DMS53 (cell line): ENCODE measurements at places on chromosomes 16 and 17.

DNA sequence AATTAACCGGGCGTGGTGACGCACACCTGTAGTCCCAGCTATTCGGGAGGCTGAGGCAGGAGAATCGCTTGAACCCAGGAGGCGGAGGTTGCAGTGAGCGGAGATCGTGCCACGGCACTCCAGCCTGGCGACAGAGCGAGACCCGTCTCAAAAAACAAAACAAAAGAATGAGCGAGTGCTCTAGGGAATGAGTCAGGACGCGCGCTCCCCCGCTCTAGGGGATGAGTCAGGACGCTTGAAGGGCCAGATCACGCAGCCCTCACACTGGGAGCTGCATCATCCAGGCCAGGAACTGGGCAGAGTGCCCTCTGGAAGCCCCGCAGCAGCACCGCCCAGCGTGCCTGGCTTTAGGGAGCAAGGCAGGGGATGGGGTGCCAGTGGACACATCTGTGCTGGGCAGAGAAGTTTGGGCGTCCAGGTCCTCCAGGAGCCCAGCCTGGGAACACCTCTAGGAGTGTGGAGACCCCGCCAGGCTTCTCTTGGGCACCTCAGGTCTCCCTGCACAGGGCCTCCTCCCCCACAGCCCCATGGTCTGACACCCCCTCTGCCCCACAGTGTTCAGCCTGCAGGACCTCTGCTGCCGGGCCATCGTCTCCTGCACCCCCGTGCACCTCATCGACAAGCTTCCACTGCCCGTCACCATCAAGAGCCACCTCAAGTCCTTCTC, 3.9 kb upstream of the WFIKKN1 start:
- peak; percentile 89 for DNase-seq

DNA sequence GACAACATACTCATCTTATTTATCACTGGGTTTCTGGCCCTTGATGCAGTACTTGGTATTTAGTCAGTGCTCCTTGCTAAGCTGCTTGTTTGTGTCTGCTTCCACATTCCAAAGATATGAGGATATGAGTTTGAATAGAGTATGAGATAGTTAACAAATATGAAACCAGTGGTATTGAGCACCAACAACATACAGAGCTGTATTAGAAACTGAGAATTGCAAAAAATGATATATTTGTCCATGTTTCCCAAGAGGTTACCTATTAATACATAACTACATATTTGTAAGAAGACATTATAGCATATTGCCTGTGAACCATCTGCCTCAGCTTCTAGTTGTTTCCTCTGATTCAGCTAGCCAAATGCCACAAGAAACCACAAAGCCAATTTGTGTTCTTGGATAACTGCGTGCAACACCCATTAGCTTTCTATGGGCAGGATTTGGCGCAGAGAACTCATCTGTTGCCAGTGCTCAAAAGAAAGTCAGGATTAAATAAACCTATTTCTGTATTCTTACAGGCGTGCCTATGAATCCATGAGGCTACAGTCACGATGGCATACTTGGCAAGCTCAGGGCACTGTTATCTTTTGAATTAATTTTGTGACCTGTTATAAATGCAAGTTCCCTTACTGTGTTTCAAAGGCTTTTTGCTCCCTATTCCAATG, 194.4 kb downstream of the MAP2K6 start:
- no peak for DNase-seq

DNA sequence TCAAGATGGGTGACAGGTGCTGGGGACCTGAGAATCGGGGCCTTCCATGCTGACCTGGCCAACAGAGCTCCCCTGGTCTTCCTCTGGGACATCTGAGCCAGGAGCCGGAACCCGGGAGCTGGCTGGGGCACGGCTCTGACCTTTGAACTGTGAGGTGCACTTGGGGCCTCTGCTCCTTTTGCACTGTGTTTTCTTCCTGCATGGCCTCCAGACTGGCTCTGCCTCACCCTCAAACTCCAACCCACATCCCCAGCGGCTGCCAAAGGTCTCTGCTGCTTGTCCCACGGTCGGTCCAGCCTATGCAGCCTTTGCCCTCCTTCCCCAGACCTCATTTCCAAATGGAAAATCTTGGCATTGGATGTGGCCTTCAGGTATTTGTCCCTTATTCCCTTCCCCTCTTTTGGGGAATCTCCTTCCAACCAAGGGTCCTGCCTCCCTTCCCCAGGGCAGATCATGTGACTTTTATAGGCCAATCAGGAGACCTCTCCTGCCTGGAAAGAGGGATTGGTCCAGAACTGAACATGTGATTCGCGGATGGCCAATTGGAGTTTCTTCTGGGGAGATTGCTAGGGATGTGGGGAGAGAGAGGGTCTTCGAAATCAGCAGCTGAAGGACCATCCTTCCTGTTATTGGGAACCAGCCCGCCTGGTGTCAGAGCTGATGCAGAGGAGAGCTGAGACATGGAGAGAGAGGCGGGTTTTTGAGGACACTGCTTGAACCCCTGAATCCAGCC, 117.9 kb downstream of the CYLD start:
- no peak for DNase-seq

- DNase-seq, result no peak
These were observed 47.1 kb downstream of the SLC6A4 start for GRCh38 chr17:30188211-30188939.

DNA sequence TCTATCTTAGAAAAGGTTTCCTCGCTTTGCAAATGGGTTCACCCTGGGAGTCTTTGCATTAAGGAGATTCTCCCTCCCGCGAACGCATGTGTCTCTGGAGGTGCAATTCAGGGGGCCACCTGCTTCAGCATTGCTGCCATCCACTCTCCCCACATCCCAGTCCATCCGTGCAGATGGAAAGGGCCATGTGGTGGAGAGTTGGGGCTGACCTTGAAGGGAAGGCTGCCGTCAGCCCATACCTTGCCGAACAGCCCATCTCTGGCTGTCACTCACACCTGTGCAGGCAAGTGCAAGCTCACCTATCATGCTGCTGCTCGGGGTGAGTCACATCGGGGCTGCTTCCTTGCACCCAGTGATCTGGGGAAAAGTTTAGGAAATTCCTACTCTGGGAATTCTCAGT, 106.1 kb downstream of the ZNF423 start:
- no peak for DNase-seq

DNA sequence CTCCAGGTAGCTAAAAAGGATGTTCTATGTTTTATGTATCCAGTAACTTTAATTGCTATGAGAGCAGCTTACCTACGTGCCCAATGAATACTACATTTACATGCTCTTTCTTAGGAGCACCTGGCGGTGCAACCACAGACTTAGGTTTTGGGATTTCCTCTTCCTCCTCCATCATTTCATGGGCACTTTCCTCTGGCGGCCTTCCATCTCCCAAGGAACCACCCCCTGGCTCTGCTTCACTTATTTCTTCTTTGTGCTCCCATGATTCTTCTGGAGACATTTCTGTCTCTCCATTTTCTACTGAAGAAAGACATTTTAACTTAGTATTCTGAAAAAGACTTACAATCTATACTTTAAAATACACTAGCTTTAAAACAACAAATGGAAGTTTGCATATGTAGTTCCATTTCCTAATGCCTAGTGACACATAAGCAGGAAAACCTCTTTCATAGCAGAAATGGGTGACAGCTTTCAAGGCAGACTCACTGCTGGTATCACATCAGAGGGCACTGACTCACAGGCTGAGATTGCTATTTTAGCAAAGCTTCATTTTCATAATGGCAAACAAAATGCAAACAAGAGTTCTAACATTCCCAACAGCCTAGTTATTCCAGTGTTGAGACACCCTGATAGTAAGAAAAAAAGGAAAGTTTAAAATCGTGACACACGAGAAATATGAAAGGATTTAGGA, 19.1 kb downstream of the GSPT1 start:
- DNase-seq, result no peak

DNA sequence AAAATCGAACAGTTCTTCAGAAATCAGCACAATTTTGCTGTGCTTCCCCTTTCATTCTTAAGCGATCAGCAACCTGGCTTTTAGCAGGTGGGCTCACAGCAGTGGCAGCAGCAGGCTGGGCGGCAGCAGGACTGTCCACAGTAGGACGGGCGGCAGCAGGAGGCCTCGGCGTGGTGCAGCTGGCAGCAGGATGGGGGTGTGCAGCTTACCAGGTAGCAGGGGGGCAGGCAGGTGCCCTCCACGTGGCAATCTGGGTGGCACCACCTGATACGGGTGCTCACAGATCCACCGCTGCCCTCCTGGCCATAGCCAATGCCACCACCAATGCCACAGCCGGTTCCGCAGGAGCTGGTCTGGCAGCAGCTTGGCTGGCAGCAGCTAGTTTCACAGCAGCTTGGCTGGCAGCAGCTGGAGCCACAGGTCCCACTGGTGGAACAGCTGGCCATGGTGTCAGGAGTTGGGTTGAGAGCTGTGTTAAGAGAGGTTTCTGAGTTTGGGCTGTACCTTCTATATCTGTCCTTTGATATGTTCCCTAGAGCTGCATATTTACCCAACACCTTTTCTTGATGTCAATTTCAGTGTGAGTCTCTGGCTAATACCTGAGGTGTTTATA, at the start of gene KRTAP1-4:
Gene KRTAP1-4, minus strand, starts transcription at position 563 of the 613 bp plus-strand sequence. Its CDS starts 117 bp downstream, at position 446.
- no peak for DNase-seq

DNA sequence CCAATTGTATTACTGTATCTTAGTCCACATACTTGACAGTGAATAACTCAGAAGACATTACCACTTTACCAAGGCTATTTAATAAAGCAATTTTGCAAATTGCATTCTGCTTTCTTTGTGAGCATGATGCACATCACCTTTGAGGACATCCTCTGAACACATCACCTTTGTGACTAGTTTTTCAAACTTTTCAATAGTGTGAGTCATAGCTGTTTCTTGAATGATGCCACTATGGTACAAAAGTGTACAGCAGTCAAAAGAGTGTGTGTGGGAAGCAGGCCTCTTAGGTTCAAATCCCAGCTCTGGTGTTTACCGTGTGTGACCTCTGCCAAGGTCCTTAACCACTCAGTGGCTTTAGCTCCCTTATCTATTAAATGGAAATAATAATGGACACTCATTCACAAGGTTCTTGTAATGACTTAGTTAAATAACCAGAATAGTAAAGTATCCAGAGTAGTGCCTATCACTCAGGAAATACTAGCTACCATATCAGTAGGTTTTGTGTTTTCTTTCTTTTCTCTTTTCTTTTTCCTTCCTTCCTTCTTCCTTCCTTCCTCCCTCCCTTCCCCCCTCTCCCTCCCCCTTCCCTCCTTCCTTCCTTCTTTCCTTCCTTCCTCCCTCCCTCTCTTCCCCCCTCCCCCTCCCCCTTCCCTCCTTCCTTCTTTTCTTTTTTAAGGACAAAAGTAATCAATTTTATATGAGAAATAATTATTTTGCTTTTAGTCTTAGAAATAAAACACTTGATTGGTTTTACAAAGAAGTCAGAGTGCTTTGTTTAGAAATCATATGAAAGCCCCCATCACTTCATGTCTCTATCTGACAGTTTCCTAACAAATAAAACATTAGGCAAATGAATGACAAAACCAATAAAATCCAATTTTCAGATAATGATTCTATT, 178.9 kb downstream of the MYO1D start:
- peak; percentile 2 for DNase-seq

GRCh38 chr17:8120520-8121406, 2.4 kb upstream of the ALOXE3 start:
- peak; percentile 98 for DNase-seq

DNA sequence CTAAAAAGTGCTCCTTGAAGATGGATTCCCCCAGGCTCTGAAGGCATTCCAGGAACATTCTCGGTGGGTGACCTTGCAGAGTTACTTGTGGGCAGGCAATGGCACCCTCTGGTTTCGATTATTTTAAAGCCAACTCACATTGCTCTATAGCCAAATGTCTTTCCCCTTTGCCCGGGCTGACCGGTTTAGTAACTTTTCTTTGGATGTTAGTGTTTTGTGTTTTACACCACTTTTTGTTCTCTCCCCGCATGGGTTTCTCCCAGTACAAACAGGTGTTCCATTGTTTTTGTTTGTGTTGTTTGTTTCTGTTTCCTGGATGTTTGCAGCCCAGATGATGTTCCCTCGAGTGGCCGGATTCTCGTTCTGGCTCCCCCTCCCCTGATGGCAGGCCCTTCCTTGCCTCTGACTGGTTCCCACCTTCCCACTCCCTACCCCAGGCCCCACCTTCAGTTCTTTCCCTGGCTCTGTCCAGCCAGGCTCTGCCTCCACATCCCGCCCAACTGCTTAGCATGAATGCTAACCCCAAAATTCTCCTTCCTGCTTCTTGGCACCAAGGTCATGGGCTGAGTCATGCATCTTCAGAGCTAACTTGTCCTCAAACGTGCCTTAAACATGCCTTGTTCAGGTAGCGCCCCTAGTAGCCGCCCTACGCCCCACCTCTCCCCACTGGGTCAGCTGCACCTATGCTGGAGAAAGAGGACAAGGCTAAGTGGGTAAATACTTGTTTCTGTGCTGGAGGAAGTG, 40.6 kb downstream of the ELAC2 start:
- no peak for DNase-seq
